ENCODE measurements at places on chromosomes 4 and X.
A peak's percentile ranks its signal among the peaks of the same experiment; 100 is the strongest.

DNA sequence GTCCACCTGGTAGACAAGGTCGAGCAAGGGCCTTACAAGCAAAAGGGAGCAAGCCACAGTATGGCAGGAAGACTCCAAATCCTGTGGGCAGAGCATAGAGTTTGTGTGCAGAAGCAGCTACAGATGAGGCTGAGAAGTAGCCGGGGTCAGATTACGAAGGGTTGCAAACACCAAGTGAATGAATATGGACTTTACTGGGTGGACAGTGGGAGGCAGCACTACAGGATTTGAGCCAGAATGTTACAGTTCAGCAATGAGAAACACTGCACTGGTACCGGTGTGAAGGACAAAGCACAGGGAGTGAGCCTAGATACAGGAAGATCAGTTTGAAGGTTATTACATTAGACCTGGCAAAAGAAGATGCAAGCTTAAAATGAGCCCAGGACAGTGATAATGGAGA lies 46.1 kb upstream of the HOPX start:
- no peak for DNase-seq

DNA sequence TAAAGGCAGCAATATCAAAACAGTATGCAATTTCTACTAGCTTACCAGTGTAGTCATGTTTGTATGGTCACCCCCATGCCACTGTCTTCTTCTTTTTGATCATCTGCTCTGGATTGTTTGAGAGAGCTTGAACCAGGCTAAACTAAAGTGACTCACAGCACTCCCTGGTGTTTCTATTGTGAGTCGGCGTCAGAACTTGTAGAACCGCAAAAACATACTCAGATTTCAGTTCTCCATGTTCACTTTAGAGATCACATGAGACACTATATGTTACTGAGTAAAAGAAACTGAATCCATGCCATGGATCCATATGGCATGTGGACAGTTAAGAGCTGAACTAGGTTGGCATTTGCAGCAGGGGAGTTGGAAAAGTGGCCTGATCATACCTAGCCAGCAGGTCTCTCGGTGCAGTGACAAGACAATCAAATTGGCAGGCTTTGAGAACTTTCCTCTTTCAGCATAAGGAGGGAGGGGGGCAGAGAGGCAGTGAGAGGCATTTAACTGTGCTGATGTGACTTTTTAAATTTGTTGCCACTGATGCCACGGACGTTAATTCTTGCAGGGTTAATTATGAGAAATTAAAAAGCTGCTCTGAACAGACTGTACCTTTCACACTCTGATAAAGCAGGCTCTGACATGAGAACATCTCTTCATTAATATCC lies 88.4 kb downstream of the AFF2 start:
- DNase-seq = no peak

- no peak for DNase-seq
Observed at GRCh38 chr4:185275501-185275900, 66.1 kb downstream of the SNX25 start.

GRCh38 chr4:10806953-10807645 lies 122.5 kb upstream of the CLNK start:
- DNase-seq = no peak

- no peak for DNase-seq
Observed at GRCh38 chr4:7096236-7096635, 28.4 kb upstream of the GRPEL1 start.

GRCh38 chrX:7690842-7691241 lies 152.1 kb upstream of the VCX start:
- no peak for DNase-seq

GRCh38 chr4:188005561-188005960 lies 10.0 kb downstream of the ZFP42 start:
- DNase-seq = no peak

GRCh38 chr4:60721685-60722084 lies 478.4 kb upstream of the ADGRL3 start:
- no peak for DNase-seq

GRCh38 chr4:38523524-38524448 lies 140.2 kb upstream of the KLF3 start:
- DNase-seq = no peak

GRCh38 chrX:40298572-40299479 lies 201.1 kb upstream of the BCOR start:
- no peak for DNase-seq

DNA sequence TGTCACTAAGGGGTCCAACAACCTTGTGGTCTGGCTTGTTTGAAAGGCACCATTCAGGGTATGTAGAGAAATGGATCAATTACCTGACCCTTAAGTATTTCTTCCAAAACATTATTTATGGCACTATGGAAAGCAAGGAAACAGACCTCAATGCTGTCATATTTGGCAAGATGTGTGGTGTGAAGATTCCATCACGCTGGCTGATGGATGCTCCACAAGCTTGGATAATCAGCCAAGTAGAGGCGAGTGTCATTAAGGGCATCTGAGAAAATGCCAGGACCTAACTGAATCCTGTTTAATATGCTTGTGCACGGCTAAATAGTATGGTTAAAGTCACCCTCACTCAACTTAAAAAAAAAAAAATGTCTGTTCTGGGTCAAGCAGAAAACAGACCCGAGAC lies 120.7 kb downstream of the COMMD8 start:
- DNase-seq = no peak

DNA sequence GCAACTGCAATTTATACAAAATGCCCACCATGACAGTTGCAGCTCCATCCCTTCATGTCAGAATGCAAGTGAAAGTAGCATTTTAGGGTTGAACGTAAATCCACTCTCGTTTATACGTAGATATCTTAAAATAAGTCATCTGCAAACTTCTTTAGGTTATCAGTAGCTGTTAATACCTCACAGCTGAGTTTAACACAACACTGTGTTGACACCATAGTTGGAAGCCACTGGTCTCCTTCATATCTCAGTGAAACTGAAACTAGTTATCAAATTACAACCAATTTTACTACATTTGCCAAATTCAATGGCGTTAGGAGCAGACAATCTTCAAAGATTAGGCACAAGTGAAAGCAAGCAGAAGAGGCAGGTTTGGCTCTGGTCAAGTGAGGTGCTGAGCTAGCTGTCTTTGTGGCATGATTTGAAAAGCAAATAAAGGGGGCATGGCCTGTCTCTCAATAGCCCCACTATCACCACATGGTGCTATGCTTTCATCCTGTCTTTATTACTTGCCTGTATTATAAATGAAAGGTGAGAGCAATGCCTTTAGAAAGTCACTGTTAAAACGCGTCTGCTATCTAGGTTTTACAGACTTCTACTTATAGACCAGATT lies 12.3 kb downstream of the PPP3CA start:
- DNase-seq = no peak

DNA sequence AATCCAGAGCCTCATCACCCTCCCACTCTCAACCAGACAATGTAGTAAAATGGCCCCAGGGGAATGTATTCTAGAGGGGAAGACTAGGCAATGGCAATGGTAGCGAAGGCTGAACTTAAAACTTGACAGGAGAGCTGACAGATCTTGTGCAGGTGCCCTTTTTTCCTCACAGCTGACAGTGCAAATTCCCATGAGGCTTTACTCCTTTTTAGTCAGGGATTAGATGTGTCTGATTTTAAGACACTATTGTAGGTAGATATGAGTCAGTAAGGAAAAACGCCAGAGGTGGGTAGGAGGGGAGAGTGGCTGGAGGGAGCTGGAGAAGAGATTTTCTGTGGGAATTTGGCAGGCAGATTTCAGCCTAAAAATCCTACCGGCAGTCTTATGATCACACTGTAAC lies 10.7 kb downstream of the CAPN6 start:
- DNase-seq = no peak

DNA sequence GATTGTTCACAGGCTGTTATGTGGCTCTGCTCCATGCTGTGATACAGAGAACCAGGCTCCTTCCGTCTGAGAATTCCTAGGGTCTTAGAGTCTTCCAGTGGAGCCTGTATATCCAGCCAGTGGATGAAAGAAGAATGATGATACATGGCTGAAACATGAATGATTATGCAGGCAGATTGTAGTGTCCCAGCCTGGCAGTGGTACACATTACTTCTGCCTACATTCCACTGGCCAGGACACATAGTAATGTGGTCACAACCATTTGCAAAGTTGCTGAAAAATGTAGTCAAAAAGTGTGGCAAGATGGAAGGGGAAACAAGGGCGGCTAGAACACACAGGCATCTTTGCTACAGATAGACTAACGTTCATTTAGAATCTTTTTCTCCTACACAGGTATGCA lies 4.5 kb upstream of the GBA3 start:
- DNase-seq = no peak

DNA sequence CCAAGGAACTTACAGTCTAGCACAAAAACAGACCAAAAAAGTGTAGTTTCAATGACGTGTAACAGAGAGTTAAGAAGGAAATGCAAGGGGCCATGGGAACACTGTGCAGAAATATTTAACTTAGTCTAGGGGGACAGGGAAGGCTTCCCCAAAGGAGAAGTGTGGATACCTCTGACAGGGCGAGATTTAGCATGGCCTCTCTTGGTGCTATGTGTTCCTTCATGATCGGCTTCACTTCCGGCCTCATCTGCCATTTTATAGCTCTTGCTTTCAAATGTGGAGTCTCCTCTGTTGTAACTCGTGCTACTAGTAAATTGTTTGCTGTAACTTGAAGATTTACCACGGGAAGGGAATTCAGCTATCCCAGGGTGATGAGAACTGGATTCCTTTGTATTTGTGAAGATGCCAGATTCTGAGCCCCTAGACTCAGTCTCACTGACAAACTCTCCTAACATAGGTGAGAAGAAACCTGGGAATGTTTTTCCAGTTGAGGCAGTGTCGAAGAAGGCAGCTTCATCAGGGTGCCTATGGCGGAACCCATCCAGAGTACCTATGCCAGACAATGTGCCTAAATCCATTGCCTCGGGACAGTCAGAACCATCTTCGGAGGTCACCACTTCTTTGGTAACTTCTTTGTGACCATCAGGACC lies 5.0 kb downstream of the FGA start:
- no peak for DNase-seq

- DNase-seq = no peak
Observed at GRCh38 chr4:145799223-145799622, 119.3 kb downstream of the C4orf51 start.

DNA sequence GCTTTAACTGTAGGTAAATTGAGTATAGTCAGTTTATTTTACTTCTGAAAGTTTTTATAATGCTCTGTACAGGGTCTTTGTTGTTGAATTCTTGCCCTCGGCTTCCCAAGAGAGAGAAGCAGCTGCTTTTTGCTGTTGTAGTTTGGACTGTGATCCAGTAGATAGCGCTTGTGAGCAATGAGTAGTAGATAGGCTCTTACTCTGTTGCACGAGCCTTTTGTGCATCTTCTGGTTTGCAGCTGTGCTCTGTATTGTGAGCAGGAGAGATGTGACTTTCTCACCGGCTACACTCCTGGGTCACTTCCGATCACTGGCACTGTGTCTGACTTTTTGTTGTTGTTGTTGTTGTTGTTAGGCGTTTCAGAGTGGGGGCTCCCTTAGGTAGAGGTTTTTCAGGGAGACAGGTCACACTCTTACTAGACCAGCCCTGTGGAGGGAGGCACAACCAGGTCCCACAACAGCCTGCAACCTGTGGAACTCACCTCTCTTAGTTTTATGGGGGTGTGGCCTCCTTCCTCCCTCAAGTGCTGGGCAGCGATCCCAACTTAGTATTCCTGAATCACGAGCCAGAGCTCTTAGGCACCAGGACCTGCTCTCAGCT lies 822.1 kb upstream of the GALNTL6 start:
- DNase-seq = no peak

DNA sequence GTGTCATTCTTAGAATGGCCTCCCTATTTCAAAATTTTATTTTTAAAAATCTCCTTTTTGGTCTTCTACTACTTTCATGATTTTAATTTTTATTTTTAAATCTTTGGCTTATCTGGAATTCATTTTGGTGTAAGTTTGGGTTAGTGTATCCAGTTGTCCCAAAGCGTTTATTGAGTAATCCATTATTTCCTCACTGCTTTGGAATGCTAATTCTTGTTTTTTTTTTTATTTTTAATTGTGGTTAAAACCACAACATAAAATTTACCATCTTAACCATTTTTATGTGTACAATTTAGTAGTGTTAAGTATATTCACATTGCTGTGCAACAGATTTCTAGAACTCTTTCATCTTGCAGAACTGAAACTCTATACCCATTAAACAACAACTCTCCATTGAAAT lies 8.7 kb downstream of the CITED1 start:
- DNase-seq = no peak

- DNase-seq = no peak
Observed at GRCh38 chr4:44675366-44675765, 2.9 kb upstream of the GUF1 start.

GRCh38 chrX:153723351-153724251 lies 586 bp downstream of the BCAP31 start:
- no peak for DNase-seq

DNA sequence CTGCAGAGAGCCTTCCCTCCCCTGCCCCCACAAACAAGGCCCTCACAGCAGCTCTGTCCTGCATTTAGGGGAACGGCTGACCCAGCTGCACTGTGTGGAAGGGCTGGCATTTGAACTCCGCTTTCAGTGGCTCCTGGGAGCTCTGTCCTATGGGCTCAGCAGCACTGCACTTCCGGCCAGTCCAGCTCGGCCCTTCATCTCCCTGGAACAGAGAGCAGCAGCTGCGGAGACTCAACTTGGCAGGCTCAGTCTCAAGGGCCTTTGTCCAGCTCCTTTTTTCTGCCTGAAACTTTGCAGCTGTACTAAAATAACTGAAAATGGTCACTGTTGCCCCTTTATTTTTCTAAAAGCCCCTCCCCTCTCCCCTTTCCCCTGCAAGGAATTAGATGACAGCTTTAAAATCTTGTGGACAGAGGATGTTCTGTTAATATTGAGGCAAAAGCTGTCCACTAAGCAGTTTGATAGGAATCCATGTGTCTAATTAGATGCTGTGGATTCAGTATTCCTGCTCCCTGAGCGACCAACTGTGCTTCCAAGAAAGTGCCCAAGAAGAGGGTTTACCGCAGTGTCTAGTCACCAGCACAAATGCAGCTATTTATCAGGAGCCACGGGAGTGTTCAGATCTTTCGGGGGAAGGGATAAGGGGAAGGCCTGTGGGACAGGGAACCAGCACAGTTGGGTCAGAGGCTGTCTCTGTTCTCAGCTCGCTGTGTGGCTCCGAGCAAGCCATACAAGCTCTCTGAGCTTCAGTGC lies 133.1 kb downstream of the AFAP1 start:
- DNase-seq = peak; percentile 77

- no peak for DNase-seq
Observed at GRCh38 chr4:4521136-4521535, 20.7 kb downstream of the STX18 start.

GRCh38 chr4:180101348-180102083 lies 2141.7 kb upstream of the TENM3 start:
- no peak for DNase-seq

DNA sequence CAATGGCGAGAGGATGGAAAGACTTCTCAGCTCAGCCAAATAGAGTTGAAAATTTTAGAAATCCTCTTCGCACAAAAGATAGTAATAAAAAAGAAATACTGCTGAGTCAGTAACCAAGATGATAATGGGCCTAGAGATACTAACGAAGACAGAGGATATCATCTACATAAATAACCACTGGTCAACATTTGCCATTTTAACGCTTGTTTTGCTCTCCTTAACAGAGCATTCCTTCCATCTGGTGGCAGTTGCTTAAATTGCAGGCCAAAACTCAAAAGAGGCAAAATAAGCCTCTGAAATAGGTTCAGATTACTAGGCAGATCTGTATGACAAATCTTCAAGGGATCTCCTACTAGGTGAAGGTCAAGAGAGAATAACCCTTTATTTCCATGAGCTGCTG lies 51.7 kb upstream of the MCF2 start:
- no peak for DNase-seq

GRCh38 chr4:48131736-48132135 lies 2.3 kb downstream of the TXK start:
- no peak for DNase-seq
